ENCODE measurements at places on chromosomes 2 and 18.

DNA sequence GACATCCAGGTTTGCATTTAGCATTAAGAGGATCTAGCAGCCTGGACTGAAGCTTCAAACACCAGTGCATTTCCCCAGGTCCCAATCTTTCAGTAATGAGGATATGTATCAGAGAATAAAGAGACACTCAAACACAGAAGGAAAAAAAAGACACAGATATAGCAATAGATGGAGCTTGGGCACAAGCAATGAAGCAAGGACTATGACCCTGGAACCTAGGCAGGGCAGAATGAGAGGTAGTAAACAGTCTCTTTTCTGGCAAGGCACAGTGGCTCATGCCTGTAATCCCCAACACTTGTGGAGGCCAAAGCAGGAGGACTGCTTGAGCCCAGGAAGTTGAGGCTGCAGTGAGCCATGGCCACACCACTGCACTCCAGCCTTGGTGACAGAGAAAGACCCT is 80.7 kb upstream of the HNRNPA3 start:
- no peak for DNase-seq

DNA sequence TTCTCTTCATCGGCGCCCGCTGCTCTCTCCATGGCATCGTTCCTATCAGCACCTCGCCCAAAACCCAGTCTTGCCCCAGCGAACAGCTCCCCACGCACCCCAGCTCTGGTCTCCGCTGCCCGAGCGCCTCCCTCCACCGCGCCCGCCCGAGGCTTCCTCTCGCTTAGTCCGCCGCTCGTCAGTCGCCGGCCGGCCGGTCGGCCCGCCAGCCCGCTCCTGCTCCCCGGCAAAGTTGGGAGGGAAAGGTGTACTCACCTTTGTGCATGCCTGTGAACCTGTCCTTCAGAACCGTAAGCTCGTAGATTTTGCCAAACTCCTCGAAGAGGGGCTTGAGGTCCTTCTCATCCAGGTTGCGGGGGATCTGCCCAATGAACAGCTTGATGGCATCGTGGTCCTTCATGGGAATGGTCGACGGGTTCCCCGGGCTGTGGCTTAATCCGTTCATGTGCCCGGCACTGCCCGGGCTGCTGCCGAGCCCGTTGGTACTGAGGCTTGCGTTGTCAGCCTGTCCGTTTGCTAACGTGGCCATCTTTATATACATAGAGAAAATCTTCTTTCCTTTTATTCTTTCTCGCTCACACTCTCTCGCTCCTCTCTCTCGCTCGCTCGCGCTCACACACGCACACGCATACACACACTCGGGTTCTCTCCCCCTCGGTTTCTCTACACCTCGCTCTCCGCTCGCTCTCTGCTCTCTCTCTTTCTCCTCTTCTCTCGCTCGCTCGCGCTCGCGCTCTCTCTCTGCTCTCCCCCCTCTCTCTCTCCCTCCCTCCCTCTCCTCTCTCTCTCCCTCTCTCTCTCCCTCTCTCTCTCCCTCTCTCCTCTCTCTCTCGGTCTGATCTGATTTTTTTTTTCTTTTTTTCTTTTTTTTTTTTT is at the start of gene CELF4:
Gene CELF4 (minus strand): TSS at position 698 of the 876 bp plus-strand sequence.
- DNase-seq: peak; percentile 27

DNA sequence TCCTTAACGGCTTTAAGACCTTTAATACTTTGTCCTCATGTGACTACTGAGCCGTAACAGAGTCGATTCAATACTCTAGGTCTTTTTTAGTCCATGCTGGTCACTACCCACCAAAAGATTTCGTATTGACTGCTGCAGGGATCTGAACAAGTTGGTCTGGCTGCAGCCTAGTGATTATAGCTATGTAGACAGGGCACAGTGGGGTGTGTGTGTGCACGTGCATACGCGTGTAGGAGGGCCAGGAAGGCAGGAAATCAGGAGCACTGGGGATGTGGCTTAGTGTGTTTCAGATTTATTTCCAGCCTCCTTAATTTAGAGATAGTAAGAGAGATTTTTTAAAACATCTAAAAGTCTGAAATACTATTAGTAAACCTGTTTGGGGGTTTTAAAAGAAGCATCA is 161.4 kb downstream of the MYO3B start:
- no peak for DNase-seq

DNA sequence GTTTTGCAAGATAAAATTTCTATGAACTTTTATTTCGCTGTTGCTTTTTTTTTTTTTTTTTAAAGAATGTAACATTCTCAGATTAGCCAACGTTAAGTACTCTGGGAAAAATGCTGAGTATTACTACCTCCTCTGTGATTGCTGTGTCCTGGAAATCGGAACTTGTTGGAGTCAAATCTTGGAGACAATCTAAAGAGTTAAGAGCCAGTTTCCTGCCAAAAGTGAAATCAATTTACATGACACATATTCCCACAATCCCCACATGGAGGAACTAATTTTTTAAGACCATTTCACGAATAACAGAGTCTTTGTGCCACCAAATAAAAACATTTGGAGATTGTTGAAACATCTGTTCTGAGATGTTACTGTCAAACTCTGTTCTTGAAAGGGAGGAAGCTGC is 127.8 kb downstream of the MEP1B start:
- DNase-seq: peak; percentile 84

DNA sequence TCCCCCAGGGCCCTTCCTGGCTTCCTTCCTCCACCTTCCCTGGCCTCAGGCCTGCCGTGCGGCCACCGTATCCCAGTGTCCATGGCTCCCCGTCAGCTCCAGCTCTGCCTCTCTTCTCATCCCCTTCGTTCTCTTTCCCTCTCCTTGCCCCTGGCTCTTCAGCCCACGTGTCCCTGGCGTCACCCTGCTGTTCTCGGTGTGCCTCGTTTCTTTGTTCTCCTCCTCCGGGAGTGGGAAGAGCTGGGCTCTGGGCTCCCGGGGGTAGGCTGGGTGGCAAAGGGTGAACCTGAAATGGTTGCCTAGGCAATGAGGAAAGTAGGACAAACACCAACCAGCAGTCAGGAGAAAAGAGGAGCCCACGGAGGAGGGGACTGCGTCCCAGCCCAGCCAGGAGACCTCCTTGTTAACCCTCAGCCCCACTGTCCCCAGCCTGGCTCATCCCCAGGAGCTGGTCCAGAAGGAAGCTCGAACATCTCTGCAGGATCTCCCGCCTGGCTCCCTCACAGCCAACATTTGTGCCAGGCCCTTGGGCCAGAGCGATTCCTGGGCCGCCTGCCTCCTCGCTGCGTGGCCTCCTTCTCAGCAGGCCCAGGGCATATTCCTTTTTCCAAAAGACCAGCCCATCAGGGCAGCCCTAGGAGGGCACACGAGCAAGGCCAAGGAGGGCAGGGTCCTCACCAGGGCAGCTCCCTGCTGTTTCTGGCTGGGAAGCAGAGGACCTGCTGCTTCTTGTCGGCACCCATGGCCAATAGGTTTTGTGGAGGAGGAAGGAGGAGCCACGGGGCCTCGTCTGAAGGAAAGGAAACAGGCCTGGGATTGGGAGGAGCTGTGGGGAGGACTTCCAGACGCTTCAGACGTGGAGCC is 30.9 kb upstream of the DNMT3A start:
- no peak for DNase-seq

Data from muscle of leg (tissue), 16 donors.